ENCODE measurements at places on chromosomes 3 and 15.

- no peak for DNase-seq
These were observed 49.2 kb upstream of the MAP3K13 start for GRCh38 chr3:185313693-185314246.

DNA sequence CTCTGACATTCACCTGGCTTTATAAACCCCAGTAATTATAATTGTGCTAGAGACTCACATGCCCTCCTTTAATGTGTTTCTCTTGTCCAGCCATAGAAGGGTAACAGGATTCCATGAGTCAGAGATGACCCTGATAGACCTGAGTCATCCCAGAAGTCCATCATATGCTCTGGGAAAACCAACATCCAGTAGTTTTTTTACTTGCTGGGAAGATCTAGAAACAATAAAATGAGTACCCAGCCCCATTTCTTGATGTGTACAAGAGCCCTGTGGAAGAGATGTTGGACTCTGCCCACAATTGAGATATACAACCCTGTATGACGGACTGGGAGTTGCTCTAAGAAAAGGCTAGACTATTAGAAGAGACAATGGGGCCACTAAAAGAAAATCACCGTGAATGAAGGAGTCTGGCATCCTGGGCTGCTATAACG is 22.4 kb upstream of the THUMPD3 start:
- no peak for DNase-seq

GRCh38 chr3:175274474-175275218 is 415.5 kb downstream of the NAALADL2 start:
- no peak for DNase-seq

DNA sequence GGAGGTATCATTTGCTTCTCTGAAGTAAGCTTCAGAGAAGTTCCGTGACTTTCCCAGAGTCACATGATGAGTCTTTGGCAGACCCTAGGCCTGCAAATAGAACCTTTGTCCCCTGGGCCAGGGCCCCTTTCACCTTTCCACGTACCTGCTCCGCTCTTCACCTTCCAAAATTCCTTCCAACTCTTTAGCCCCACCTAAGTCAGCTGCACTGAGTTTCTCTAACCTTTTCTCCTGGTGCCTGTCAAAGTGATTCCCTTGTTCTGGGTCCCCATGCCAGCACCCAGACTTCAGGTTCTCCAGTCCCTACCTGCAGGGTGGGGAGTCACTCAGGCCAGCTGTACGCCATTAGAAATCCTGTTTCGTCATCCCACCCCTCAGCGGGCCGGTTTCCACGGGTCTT is 12.8 kb downstream of the LYZL4 start:
- no peak for DNase-seq

DNA sequence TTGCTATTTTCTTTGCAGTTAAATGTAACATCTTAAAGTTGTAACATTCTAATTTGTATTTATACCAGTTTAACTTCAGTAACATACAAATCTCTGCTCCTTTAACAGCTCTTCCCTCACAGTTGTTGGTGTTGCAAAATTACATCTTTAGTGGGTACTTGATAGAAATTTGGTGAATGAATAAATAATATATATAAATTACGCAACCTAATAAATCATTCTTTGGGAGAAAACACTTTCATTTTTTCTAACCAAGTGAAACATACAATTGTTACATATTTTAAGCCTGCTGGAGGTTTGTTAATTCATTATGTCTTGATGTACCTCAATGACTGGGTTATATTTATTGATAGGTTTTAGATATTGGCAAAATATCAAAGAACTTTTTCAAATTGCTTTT is 118.8 kb downstream of the PLD1 start:
- no peak for DNase-seq

GRCh38 chr15:70545526-70545925 is 217.8 kb downstream of the UACA start:
- no peak for DNase-seq

DNA sequence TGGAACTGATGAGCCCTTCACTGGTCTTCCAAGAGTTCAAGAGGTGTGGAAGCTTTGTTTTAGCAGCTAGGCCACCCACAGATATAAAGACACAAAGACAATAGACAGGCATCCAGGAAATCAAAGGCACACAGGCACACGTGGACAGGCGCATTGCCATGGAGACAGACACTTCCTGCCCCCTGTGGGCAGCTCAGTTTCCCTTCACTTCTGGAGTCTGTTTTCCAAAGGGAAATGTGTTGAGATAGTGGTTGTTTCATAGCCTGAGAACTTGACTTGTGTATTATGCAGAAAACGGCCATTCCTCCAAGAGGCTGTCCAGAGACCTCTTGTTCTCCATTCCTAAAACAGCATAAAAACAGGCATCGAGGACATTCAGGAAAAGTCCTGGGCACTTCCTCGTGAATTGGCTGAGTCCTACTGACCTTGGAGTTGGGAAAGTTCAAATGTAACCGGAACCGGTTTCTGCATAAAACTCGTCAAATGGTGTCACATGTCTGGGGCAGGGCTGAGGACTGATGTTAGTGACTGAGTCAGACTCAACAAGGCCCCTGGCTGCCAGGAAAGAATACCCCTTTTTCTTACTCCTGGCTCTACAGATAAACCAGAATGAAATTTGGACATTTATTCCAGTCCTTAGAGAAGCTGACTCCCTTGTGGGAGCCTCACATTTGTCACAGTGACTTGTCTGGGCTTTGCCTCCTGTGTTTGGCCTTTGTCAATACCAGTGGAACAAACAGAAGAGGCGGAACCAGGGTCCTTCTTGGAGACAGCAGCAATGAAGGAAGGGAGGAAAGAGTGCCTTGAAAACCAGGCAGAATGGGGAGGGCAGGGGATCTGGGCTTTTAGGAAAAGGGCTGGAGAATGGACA is 1.3 kb downstream of the ALPK3 start:
- DNase-seq: no peak

- peak; percentile 12 for DNase-seq
These were observed 124.0 kb downstream of the NR1D2 start for GRCh38 chr3:24069045-24069444.

DNA sequence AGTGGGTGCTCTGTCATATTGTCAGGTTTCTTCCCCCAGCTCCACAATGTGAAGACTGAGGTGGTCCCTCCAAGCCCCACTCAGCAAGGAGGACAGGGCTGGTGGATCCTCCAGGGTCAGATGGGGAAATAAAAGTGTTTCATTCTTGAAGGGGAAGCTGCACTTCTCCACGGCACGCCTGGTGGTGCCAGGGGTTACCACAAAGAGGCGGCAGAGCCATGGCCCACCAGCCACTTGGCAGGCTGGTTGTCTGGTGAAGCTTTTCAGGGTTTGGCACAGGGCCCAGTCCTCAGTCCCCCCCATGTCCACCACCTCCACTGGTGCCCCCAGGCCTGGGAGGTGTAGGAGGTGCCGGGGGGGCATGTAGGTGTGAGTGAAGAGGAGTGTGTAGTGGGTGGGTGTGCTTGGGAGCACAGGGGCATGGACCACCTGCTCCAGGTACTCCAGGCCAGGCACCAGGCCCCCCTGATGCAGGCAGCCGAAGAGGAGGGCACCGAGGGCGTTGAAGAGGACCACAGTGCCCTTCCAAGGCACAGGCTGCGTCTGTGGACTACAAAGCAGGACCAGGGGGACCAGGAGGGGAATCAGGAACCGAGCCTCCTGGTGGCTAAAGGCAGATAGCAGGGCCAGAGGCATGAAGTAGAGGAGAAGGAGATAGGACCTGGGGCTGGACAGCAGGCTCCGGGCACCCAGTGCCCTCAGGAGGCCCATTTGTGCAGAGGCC is 5.0 kb upstream of the NCBP2 start:
- DNase-seq: peak; percentile 9

- DNase-seq: no peak
These were observed 32.6 kb downstream of the HACD2 start for GRCh38 chr3:123552095-123552714.

DNA sequence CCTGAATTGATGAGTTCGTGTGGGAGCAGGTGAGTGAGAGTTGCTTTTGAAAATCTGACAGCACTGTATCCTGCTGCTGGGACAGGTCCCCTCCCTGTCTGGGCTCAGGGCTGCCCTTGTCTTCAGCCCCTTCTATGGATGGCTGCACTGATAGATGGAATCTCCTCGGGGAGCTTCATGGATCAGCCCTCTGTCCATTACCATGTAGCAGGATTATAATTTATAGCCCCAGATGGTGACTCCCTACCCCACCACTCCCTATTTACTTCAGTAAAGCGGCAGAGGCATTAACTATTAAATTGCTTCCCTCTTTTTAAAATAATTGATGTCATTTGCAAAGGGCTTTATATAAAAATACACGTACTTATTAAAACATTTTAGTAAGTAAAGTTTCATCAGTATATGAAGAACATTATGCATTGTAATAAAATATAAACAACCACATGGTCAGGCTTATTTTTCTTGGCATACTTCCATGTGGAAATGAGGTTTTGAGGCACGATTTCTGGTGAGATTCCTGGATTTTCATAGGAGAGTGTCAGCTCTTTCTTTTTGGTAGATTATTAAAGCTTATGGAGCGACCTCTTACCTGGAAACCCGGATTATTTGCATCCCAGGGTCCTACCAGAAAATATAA is 38.5 kb downstream of the MAP3K13 start:
- DNase-seq: no peak

DNA sequence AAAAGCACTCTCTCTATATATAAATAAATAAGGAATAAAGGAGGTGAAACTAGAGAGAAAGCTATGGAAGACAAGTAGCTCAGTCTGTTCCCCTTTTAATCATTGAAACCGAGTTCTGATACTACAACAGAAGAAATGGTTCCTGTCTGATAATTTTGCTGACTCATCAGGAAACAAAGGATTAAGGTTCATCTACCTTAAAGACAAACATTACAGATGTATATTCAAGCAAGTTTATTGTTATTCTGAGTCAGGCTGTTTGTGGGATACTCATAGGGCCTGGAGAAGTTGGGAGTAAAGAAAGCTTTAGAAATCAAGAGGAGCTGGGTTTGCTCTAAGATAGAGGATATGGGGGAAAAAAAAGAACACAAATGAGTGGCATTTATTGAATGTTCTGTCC is 566.0 kb downstream of the ROBO2 start:
- DNase-seq: no peak

DNA sequence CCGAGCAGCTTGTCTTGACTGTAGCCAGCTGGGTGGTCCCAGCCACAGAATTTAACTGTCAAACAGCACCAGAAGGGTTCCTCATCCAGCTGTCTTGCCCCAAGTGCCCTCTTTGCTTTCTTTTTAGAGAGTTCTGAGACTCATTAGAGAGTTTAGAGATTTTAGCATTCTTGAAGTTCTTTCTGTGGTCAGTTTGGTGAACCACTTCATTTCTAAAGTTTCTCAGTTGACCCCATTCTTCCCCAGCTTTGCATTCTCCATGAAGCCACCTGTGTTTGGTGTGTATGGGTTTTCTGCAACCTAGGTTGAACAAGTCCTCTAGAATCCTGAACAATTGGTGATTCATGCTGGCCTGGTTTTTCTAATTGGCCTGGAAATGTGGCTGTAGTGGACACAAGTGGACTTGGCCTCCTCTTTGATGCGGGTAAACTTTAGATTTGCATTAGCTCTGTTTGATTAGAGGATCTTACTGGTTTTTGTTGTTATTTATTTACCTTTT is 33.7 kb downstream of the FLNB start:
- DNase-seq: no peak

- peak; percentile 58 for DNase-seq
These were observed 21.5 kb downstream of the CFAP161 start for GRCh38 chr15:81155375-81156218.

DNA sequence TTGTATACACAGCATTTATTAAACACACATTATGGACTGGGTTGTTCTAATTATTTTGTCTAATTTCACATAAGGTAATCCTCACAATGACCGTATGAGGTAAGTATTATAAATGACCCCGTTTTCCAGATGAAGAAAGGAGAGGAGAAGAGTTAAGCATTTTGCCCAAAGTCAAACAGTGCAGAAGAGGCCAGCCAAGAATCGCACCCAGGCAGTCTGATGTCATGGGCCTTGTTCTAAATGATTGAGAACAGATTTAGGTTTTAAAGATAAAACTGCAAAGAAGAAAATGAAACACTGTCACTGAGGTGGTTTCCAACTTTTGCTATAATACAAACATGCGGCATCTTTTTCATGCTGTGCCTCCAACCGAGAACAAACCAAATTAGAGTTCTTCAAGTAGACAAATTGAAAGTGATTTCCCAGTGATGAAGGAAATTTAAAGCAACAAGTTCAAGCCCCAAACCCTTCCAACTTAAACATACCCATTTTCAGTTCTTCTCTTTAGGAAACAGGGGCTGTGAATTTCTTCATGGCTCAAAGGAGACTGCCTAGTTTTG is 155.3 kb downstream of the THRB start:
- DNase-seq: no peak

GRCh38 chr3:60909526-60909925 is 341.7 kb downstream of the FHIT start:
- no peak for DNase-seq

DNA sequence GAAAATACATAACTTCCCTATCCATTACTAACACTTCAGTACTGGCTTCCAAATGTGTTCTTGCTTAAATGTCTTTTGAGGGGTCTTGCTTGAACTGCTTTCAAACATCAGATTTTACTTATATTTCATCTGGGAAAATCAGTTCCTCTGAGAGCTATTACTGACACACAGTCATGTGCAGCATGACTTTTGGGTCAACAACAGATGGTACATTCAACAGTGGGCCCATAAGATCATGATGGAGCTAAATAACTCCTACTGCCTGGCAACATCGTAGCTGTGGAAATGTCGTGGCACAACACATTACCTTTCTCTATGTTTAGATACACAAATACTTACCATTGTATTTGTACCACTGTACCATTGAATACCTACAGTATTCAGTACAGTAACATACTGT is 43.8 kb downstream of the WWTR1 start:
- DNase-seq: no peak

GRCh38 chr3:69130689-69131088 is 8.3 kb upstream of the LMOD3 start:
- no peak for DNase-seq

DNA sequence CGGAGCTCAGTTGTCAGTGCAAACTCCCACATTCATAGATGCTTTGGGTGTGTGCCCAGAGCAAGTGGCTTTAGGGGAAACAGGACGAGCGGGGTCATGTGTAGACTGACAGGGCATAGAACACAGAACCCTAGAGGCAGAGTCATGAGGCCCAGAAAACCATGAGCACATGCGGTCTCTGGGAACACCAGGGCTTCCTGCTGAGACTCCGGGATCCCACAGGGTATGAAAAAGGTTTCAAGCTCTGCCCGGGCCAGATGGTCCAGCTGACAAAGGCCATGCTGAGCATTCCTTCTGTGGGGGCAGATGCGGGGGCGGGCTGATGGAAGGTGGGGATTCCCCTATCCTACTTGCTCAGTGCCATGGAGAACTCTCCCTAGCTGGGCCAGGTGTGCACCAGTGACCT is 44.8 kb downstream of the ROPN1B start:
- no peak for DNase-seq

GRCh38 chr3:120052225-120052624 is 42.0 kb downstream of the GSK3B start:
- DNase-seq: no peak

GRCh38 chr3:5504135-5504534 is 316.6 kb downstream of the EDEM1 start:
- no peak for DNase-seq

- DNase-seq: no peak
These were observed 545.4 kb upstream of the IL12A start for GRCh38 chr3:159443266-159443665.

- peak; percentile 78 for DNase-seq
These were observed 6.4 kb upstream of the ANKDD1A start for GRCh38 chr15:64905119-64905831.
